ENCODE measurements at places on chromosomes 16 and 17.

GRCh38 chr16:2501946-2502895 is 11.5 kb upstream of the ATP6V0C start:
- DNase-seq, result no peak

DNA sequence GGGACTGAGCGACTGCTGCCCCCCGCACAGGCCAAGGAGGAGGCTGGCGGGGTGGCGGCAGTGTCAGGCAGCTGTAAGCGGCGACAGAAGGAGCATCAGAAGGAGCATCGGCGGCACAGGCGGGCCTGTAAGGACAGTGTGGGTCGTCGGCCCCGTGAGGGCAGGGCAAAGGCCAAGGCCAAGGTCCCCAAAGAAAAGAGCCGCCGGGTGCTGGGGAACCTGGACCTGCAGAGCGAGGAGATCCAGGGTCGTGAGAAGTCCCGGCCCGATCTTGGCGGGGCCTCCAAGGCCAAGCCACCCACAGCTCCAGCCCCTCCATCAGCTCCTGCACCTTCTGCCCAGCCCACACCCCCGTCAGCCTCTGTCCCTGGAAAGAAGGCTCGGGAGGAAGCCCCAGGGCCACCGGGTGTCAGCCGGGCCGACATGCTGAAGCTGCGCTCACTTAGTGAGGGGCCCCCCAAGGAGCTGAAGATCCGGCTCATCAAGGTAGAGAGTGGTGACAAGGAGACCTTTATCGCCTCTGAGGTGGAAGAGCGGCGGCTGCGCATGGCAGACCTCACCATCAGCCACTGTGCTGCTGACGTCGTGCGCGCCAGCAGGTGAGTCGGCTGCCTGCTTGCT is 5.6 kb upstream of the TMEM88 start:
- no peak for DNase-seq

DNA sequence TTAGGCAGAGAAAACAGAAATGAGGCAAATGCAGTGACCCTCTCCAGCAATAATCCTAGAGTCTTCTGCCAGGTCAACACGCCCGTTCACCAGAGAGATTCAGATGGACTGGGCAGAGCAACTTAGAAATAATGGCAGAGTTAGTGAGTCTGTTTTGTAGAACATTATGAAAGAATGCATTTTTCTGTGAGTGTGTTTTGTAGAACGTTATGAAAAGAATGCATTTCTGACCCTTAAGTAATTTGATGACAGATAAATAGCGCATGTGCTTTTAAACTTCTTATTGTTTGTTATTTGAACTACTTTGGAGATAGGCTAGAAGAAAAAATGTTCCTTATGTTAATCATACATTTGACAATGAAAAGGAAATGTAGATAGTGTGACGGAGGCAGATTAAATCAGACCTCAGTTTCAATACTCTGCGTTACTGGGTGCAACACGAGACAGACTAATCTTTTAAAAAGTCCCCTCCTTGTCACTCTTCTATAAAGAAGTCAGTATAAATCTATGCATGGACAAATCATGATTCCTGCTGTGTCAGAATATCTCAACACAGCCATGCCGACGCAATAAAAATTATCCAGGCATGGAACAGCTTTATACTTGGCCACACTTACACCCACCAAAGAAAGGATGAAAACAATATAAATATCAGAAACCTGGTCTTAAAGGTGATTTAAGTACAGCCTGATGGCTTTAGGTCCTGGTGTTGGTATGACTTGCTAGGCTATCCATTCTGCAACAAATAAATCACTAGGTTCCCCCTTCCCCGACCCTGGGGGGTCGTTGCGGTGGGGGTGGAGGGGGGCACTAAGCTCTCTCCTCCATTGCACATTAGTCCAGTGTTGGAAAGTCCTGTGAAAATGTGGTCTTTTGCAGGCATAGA is 47.8 kb downstream of the MARCHF10 start:
- no peak for DNase-seq

DNA sequence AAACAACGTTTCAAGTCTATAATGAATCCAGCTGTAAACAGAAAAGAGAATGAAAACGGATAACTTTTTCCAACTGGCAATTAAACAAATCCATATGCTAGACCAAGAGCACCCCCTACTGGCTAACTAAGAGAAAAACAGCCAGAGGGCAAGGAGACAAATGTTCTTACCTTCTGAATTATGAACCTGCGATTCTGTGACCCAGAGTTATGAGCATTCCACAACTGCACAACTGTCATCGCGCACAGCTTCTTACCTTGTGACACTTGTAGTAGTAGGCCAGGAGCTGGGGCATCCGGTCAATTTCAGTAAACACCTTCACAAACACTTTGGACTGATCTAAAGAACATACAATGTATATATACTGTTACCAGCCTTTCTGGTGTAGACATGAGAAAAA is 18.6 kb downstream of the COG7 start:
- no peak for DNase-seq

DNA sequence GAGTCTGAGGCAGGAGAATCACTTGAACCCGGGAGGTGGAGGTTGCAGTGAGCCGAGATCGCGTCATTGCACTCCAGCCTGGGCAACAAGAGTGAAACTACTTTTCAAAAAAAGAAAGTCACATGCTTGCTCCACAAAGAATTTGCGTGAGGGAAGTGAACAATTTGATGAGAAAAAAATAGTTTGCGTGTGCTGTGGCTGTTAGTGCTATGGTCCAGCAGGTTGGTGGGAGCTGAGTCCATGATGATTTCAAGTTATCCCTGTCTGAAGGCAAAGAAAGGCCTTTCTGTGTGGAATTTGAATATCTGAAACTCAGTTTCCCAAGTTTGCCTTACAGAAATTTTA is 21.0 kb downstream of the PRCD start:
- DNase-seq, result no peak

- no peak for DNase-seq
Observed at GRCh38 chr16:74455213-74455612, 33.9 kb upstream of the CLEC18B start.

- no peak for DNase-seq
Observed at GRCh38 chr17:44408786-44409185, 19.3 kb upstream of the ITGA2B start.

DNA sequence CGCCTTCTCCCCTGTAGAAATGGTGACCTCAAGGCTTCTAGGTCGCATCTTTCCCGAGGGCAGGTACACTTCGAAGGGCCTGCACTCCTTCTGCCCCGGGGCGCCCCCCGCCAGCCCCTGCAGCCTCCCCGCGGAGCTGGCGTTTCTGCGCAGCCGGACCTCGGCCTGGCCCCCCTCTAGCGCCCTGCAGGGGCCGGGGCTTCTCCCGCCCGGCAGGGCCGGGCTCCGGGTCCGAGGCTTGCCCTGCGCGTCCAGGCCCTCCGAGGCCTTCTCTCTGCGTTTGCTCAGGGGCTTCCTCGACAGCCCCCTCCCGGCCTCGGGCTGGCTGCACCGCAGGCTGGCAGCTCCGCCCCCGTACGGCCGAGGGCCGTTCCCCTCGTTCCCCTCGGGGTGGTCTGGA is 2.1 kb downstream of the MEFV start:
- DNase-seq, result no peak

DNA sequence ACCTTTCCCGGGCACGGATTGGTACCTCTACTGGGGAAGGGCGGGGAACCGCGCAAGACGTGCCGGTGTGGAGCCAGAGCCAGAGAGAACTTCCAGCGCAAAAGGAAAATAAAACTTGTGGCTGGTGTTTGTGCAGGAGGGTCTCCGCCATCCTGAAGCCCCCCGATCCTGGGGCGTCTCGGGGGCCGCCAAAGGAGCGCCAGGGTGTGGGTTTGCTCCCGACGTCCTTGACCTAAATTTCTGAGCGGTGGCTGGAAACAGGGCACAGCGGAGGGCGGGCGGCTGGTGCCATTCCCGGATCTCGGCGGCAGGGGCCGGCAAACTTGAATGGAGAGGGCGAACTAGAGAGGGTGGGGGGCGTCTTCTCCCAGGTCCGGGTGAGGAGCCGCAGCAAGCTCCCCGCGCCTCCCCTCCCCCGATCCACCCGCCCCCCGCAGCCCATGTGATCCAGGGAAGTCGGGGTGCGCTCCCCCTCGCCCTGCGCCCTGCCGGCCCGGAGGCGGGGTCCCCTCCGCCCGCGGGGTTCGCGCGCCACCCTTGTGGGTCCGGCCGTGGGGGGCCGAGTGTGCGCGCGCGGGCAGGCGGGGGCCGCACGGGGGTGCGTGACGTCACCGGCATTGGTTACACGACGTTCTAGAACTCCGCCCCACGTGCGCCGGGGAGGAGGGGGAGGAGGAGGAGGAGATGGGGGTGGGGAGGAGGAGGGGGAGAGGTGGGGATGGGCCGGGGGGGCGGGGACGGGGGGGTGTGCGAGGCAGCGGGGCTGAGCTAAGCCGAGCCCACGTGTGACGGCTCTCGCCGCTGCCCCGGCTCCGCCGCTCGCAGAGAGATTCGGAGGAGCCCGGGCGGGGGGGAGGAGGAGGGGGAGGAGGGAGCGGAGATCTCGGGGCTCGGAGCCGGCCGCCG is at the start of gene MSI2:
MSI2 (plus strand) TSS at position 748 of the 906 bp plus-strand sequence. CDS start 220 bp downstream, outside the sequence.
- peak; percentile 86 for DNase-seq

DNA sequence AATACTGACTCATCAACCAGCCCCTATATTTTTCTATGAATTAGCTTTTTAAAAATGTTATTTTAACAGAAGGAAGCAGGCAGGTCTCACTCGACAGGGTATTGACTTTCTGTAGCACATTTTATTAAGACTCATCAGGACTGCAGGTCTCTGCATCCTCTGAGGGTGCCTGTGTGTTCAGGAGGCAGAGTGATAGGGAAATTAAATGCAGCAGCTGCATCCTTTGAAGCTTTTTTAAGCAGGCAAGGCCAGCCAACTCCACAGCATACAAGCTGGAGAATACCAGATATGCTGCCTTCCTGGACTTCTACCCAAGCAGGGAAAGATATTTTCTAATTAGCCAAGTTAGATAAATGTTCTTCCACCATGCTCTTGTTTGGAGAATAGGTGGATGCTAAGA is 124.9 kb downstream of the WSCD1 start:
- no peak for DNase-seq

DNA sequence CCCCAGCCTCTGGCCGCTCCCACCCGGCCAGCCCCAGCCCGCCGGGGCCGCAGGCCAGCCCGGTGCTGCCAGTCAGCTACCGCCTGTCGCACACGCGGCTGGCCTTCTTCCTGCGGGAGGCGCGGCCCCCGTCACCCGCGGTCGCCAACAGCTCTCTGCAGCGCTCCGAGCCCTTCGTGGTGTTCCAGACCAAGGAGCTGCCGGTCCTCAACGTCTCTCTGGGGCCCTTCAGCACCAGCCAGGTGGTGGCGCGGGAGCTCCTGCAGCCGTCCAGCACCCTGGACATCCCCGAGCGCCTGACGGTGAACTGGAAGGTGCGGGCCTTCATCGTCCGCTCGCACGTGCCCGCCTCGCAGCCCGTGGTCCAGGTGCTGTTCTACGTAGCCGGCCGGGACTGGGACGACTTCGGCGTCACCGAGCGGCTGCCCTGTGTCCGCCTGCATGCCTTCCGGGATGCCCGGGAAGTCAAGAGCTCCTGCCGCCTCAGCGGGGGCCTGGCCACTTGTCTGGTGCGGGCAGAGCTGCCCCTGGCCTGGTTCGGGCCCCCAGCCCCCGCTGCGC is 46.8 kb downstream of the TMEM132E start:
- DNase-seq, result no peak

- DNase-seq, result peak; percentile 77
Observed at GRCh38 chr17:35063514-35064223, at the start of gene RFFL. Gene RFFL (minus strand): TSS chr17:35063707. CDS start chr17:35026553, 37,154 bp downstream.

DNA sequence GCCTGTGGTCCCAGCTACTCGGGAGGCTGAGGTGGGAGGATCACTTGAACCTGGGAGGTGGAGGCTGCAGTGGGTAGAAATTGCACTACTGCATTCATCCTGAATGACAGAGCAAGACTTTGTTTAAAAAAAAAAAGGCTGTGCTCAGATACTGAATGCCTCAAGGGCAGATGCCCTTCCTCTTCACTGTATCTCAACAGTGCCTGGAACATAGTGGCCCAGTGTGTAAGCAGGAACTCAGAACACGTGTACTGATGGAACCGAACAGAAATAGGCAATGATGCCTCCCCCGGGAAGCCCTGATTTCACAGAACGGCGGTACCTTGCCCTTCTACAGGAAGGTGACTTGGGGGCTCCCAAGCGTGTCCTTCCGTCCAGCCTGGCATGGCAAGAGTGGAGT is 46.8 kb downstream of the PLXDC1 start:
- DNase-seq, result no peak

DNA sequence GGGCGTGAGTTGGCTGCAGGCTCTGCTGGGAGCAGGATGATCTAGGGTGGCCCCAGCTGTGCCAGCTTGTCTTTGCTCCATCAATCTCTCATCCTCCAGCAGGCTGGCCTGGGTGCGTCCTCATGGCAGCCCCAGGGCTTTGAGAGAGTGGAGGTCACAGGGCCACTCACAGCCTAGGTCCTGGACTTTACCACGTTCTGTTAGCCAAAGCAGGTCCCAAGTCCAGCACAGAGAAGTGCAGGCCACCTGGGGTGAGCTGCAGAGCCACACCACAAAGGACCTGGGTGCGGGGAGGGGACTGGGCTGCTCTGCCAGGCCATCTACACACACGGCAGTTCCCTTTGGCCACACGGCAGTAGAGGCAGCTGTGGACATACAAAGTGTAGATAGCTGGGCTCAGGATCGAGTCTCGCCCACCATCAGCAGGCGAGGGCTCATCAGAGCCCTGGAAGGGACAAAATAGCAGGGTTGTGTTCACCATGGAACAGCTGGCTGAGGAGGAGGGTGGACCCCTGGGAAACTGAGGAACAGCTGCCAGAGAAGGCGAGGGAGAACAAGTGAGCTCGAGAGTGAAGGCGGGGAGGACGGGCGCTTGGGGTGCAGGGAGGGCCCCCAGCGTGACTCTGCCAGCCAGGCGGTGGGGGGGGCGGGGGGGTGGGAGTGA is 30.0 kb downstream of the SREBF1 start:
- no peak for DNase-seq

DNA sequence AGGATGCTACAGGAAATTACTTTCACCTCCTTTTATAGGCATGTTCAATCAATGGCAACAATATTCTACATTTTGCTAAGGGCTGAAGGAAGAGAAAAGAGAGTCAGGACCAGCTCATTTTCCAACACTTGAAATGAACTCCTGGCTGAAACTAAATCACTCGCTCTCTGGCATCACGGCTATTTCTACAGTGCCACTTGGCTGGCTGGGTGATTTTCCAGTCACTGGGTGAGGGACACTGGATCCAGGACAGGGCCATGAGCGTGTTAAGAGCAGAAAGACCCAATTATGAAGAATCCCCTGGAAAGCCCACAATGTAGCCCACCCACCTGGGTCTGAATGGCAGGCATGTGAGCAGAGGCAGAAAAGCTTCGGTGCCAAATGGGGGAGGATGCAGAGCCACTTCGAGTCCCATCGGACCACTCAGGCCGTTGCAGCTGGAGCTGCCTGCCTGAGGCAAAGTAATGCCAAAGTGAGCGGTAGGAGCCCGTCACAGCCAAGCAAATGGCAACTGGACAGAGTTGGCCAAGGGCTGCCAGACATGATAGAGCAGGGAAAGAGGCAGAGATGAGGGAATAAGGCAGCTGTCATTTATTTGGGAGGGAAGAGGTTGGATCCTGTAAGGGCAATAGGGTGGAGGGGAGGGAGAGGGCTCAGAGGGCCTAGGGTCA is 246.2 kb downstream of the STX8 start:
- no peak for DNase-seq

DNA sequence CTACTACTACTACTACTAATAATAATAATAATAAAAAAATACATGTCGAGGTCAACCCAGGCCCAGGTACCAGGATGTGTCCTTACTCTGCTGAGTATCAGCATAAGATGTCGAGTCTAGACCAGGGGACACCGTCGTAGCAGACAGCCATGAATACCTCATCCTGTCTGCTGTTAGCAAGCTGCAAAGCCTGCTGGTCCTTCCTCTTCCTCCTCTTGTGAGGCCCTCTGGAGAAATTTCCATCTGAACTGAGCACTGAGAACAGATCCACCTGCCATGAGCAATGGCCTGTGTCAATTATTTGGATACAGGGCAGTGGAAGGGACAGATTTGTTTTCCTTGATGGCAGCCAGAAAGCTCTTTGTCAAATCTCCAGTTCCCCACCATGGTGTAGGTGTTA is 168.5 kb downstream of the XYLT1 start:
- no peak for DNase-seq

GRCh38 chr17:65099941-65100315 is 37.2 kb upstream of the RGS9 start:
- DNase-seq, result peak; percentile 20

Measured in activated T-helper 1 cell treated with anti-CD3 and anti-CD28 coated beads, Interleukin-2, amount 50 U/mL, for 16 hours (primary cell).